DMS 273 treated with DMSO at 0.1 percent for 48 hours (cell line): ENCODE measurements at places on chromosomes 12 and 14.

DNA sequence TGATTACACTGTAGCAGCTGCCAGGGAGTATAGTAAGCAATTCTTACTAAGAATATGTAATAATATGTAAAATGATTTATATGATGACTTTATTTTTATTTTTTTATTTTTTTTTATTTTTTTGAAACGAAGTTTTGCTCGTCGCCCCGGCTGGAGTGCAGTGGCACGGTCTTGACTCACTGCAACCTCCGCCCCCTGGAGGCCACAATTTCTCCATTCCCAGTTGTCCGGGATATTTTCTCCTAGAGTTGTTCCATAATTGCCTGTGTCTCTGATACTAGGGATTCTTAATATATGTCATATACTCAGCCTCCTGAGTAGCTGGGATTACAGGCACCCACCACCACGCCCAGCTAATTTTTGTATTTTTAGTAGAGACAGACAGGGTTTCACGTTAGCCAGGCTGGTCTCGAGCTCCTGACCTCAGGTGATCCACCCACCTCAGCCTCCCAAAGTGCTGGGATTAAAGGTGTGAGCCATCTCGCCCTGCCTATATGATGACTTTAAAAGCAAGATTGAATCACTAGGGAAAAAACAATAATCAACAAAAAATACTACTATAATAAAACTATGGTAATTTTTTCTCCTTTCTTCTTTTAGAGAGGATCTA lies 12.2 kb upstream of the ITPR2 start:
- no peak for DNase-seq

- DNase-seq, result no peak
Observed at GRCh38 chr14:105529319-105529568, 2.9 kb downstream of the TMEM121 start.

DNA sequence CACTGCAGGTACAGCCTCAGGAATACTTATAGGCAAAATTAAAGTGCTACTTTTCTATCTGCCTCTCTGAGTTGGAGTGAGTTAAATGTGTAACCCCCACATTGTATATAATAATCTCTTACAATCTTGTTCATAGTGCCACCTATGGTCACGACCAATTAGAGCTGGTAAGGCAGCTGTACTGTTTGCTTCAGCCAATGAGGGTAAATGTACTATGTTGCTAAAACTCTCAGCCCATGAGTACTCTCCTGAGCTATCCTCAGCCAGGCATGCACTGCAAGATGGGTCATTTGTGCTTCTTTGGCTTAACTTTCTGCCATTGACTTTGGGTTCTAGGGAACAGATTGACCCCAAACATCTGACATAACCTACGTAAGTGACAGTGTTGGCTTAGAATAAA lies 15.0 kb upstream of the MDM2 start:
- DNase-seq, result peak; percentile 13

- DNase-seq, result no peak
Observed at GRCh38 chr12:46492471-46493085, 120.0 kb upstream of the SLC38A2 start.

GRCh38 chr14:101194373-101195308 lies 291.1 kb upstream of the RTL1 start:
- DNase-seq, result no peak

GRCh38 chr12:75955251-75955650 lies 76.3 kb downstream of the PHLDA1 start:
- no peak for DNase-seq

DNA sequence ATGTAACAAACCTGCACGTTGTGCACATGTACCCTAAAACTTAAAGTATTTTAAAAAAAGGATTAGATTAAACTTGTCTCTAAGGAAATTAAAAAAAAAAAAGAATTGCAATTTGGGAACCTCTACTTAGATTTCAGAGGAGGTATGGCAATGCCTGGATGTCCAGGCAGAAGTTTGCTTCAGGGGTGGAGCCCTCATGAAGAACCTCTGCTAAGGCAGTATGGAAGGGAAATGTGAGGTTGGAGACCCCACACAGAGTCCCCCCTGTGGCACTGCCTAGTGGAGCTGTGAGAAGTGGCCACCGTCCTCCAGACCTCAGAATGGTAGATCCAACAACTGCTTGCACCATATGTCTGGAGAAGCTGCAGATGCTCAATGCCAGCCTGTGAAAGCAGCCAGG lies 279.6 kb upstream of the CCDC196 start:
- no peak for DNase-seq

DNA sequence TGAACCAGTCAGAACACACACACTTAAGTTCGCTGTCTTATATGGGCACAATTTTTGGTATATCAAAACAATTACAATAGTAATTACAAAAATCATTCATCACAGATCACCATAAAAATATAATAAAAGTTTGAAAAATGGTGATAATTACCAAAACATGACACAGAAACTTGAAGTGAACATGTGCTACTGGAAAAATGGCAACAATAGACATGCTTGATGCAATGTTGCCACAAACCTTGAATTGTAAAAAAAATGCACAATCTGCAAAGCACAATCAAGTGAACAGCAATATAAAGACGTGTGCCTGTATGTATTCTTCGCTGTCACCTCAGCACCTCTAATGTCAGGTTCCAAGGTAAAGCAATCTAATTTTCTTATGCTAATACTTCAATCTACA lies 117.6 kb downstream of the PRKD1 start:
- DNase-seq, result no peak

GRCh38 chr12:104768033-104768432 lies 190.1 kb downstream of the SLC41A2 start:
- DNase-seq, result no peak

DNA sequence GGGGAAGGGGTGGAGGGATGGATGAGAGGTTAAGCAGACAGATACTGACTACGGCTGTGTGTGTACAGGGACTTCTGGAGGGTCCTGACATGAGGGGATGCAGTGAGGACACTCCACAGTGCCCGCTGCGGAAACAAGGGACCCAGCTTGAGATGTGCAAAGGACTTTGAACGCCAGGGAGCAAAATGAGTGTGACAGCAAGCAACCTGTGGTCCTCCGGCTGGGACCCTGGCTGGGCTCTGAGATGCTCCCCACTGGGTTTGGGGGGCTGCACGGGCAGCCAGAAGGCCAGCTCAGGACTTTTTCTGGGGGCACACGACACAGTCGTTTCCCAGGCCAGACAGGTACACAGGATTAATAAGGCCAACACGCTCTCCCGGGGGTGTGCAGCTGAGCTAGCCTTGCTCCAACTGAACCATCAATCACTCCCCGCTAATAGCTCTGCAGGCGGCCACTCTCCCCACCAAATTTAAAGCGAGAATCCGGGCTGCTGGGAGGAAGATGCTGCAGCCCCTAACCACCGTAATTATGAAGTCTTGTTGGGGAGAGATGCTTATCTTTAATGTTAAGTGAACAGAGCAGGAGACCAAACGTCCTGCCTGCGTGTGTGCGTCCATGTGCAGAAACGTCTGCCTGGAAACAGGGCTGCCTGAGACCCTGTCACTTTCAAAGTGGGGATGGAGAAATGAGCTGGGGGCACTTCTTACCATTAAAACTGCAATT lies 51.6 kb upstream of the DLK1 start:
- no peak for DNase-seq

- DNase-seq, result no peak
Observed at GRCh38 chr12:87253157-87253556, 776.0 kb downstream of the C12orf50 start.

- peak; percentile 30 for DNase-seq
Observed at GRCh38 chr14:76720382-76720813, 40.9 kb upstream of the VASH1 start.

DNA sequence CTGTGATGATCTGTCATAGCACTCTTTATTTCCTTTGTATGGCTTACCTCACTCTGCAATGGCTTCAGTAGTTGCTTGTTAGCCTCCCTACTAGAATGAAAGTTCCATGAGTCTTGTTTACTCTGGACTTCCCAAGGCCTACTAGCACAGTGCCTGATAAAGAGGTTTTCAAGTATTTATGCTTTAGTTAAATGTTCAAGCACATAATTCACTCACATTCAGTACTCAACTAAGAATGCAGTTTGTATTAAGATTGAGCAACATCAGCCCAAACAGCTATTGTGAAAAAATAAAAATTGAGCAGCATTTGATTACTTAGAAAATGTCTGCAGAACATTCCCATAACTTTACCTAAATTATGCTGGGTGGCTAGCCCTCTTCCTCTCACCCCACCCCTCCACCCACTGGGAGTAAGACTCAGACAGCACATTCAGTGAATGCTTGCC lies 158.9 kb upstream of the AMIGO2 start:
- DNase-seq, result no peak

GRCh38 chr12:27244689-27245488 lies 803 bp downstream of the STK38L start:
- no peak for DNase-seq

DNA sequence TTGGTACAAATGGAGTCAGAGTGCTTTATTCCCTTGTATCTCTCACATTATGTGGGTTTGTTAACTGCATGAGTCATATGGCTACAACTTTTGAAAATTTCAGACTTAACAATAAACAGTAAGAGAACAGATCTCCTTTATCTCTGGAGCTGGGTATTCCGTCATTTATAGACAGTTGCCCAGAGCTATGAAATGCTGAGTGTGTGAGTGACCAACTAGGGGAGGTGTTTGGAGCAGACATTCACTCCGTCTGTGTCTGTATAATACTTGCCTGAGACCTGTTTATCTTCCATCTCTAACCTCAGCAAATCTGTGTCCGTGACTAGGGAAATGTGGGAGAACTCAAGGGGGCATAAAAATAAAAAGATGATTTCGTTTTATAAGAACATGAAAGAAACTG lies 279.9 kb upstream of the FAR2 start:
- DNase-seq, result no peak

DNA sequence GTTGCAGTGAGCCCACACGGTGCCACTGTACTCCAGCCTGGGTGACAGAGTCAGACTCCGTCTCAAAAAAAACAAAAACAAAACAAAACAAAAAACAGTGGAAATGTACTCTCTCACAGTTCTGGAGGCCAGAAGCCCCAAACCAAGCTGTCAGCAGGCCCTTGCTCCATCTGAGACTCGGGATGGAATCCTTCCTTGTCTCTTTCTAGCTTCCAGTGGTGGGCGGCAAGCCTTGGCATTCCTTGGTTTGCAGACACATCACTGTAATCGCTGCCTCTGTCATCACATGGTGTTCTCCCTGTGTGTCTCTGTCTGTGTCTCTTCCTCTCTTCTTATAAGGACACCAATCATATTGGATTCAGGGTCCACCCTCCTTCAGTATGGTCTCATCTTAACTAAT lies 6.4 kb downstream of the TNS2 start:
- no peak for DNase-seq

DNA sequence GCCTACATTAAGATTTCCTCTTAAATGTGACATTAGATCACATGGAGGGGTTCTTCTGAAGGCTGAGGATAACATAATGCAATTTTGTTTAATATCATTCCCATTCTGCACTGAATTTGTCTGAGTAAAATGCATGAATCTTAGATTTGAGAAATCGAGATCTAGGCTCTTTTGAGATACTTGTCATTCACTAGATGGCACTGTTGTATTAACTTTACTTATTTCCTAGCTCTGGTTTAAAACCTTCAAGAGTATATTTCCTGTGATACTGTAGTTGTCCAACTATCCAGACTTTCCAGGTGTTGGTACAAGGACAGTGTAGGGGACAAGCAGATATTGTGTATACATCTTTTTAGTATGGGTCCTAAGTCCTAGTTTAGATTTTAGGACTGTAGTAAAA lies 91.7 kb upstream of the SEL1L start:
- DNase-seq, result peak; percentile 72

DNA sequence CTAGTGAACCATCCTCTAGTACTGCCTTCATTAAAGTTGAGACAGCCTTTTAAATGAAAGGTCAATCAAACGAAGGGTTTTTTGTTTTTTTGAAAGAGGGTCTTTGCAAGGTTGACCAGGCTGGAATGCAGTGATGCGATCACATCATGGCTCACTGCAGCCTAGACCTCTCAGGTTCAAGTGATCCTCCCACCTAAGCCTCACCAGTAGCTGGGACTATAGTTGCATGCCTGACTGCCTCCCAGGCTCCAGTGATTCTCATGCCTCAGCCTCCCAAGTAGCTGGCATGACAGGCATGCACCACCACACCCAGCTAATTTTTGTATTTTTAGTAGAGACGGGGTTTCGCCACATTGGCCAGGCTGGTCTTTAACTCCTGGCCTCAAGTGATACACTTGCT lies 114.6 kb upstream of the SINHCAF start:
- no peak for DNase-seq

- DNase-seq, result no peak
Observed at GRCh38 chr12:31323391-31324115, 2.4 kb downstream of the SINHCAF start.

DNA sequence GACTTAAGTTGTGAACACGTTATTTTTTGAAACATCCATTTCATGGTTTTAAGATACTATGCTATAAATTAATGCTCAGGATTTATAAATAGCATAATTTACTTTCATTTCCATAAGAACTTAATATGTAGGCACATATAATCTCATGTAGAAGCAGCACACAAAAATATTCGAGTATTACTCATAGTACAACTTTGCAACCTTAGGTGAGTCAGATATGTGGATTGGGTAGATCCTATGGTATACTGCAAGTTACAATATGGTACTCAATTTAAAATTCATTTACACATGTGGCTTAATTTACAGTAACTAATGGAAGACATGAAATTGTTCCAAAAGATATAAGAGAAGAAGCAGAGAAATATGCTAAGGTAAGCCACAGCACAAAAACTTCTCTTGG lies 26.0 kb downstream of the PSMA3 start:
- DNase-seq, result no peak

GRCh38 chr14:100292301-100292775 lies 13.9 kb downstream of the SLC25A29 start:
- no peak for DNase-seq

- DNase-seq, result no peak
Observed at GRCh38 chr14:47390831-47391504, 284.4 kb downstream of the MDGA2 start.

- DNase-seq, result peak; percentile 71
Observed at GRCh38 chr14:96204151-96205058, at the start of gene BDKRB2. BDKRB2 (plus strand) TSS chr14:96204839; CDS start chr14:96237108, 32,269 bp downstream.

DNA sequence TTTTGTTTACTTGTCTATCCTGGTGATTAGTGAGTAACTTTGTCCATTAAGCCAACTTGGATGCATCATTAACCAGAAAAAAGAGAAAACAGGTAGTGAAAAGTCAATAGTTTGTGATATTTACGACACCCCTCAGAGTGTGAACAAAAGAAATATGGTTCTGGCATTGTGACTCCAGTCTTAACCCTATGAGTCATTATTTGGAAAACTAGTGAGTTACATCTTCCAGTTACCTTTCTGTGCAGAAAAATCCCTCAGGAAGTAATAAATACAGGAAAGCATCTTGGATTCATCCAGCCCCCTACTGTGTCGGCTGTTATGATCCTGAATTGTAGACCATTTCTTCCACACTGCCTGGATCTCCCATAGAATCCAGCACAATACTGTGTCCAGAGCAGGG lies 379.1 kb downstream of the GALC start:
- no peak for DNase-seq

GRCh38 chr12:52043386-52044212 lies 7.6 kb upstream of the NR4A1 start:
- no peak for DNase-seq

DNA sequence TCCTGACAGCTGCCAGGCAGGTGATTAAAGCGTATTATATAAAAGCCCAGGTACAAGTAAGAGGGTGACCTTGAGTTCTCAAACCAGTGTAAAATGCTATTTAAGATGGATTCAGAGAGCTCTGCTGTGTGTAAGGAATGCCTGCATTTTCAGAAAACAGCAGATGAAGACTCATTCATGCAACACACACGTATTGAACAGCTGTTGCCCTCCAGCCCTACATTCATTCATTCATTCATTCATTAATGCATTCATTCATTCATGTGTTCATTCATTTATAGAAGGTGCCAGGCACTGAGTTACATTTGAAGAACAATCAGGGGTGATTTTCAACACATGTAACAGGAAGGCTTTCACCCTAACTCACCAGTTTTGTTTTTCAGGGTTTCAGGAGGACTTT lies 27.4 kb upstream of the ELK3 start:
- DNase-seq, result no peak
